ENCODE measurements at places on chromosomes 13 and 19.

DNA sequence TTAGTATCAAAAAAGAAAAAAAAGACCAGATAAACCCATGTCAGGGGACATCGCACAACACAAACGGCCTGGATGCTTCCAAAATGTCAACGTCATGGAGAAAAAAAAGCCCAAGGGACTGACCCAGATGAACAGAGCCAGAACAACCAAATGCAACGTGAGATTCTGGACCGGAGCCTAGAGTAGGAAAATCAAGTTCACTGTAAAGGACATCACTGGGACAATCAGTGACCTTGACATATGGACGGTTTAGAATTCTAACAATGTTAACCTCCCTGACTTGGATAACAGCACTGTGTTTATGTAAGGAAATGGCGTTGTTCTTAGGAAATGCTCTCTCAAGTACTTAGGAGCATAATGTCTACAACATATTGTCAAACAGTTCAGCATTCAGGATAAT lies 15.1 kb upstream of the EMP3 start:
- DNase-seq, result no peak

- no peak for DNase-seq
Measured at GRCh38 chr13:65095161-65096082, 2134.7 kb downstream of the PCDH9 start.

DNA sequence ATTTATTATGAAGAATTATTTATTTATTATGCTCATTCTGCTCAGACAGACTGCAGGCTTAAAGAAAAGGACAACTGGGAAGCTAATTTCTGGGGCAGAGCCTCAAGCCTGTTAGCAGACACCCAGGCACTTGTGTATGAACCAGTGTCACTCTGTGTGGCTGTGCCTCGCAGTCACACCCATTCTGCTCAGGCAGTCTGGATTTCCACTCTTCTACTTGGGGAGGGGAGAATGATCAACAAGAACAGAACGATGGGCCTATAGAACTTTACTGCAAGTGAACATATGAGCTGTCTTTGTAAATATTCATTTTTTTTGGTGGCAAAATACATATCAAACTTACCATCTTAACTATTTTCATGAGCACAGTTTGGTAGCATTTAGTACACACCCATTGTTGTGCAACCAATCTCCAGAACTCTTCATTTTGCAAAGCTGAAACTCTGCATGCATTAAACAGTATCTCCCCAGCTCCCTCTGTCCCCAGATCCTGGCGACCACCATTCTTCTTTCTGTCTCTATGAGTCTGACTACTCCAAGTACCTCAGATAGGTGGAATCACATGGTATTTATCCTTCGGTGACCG lies 181.7 kb downstream of the NUFIP1 start:
- DNase-seq, result no peak

GRCh38 chr19:11581740-11582139 lies 4.3 kb upstream of the ACP5 start:
- DNase-seq, result no peak

- DNase-seq, result no peak
Measured at GRCh38 chr19:12648088-12648487, 18.5 kb downstream of the MAN2B1 start.

- DNase-seq, result no peak
Measured at GRCh38 chr13:113884821-113885220, 20.9 kb upstream of the GAS6 start.

Data from ovary (tissue), 10 donors.